NCI-H524 (cell line): ENCODE measurements at places on chromosomes 13 and 19.

GRCh38 chr19:33296488-33296971 lies 5.8 kb downstream of the CEBPA start:
- peak; percentile 48 for DNase-seq

- no peak for DNase-seq
Measured at GRCh38 chr19:45636275-45636674, 2.9 kb downstream of the EML2 start.

GRCh38 chr13:29918845-29919244 lies 68.4 kb upstream of the UBL3 start:
- no peak for DNase-seq

GRCh38 chr19:28987177-28987576 lies 225.8 kb downstream of the UQCRFS1 start:
- DNase-seq: no peak

DNA sequence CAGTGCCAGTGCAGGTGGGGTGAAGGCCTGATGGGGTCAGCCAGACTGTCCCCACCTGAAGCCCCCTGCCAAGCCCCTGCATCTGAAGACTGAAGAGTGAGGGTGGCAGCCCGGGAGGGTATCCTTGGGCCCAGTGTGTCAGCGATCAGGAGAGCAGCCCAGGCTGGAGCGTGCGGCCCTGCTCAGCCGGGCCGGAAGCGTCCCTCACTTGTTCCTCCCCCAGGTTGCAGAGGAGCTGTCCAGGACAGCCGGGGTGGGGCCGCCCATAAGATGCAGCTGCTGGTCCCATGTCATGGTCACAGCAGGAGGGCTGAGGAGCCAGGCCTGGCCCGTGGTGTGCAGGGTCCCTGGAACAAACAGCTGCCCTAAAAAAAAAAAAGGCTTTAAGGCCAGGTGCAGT lies 55.4 kb downstream of the KDM4B start:
- DNase-seq: no peak

DNA sequence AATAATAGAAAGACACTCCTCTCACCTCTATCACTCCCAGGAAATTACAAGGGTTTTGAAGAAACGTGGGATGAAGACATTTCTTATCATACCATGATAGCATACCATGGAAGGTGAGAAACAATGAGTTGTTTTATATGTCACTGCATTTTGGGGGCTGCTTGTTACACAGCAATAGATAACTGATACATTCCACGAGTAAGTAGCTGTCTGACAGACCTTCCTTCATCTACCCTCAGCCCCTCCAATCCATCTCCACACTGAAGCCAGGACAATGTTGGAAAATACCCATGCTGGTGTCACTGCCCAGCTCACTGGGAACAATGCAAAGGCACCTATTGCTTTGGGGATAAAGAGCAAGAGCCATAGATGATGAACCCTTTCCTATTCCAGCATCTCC lies 68.9 kb upstream of the USP29 start:
- no peak for DNase-seq

- no peak for DNase-seq
Measured at GRCh38 chr13:106374631-106375030, 160.8 kb downstream of the EFNB2 start.

- no peak for DNase-seq
Measured at GRCh38 chr19:49939721-49940481, 10.6 kb upstream of the NUP62 start.

DNA sequence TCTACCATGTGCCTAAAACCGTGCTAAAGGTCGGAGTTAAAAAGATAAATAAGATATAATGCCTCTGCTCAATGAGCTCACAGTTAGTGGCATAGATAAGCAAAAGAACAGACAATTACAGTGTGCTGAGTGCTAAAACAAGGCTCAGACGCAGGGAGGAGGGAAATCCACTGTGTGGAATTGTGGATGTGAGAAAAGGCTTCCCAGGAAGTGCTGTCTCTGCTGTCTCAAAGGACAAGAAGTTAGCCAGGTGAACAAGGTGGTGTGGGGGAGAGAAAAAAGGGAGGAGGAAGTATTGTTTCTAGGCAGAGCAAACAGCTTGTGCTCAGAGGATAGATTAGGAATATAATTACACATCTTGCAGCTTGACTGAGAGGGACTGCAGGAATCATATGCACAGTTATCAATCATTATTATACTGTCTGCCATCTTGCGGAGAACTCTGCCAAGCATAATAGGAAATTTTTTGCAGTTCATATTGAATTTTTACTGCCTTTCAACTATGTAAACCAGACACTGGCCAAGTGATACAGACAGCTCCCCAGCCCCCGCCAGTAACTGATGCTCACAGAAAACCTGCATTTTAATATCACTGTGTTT lies 9.3 kb downstream of the C13orf42 start:
- no peak for DNase-seq

- DNase-seq: no peak
Measured at GRCh38 chr13:107835339-107836018, 379.9 kb downstream of the LIG4 start.

DNA sequence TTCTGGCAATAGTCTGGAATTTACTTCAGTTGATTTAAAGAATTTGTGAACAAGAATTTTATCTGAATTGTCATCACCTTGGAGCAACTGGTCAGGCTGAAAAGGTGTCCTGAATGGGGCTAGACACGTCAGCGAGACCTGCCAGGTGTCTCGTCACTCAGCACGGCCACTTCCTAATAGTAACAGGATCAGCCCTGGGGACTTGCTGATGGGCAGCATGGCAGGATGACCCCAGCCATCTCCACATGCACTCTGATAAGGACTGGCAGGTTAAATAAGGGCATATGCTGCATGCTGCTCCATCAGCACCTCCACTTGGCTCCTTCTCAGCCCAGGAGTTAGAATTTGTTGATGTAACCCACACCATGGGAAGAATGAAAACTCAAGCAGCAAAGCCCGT lies 224.2 kb downstream of the FOXO1 start:
- no peak for DNase-seq

GRCh38 chr13:98254513-98254912 lies 77.4 kb upstream of the RNF113B start:
- DNase-seq: no peak

GRCh38 chr19:13010038-13010991 lies 15.0 kb downstream of the NFIX start:
- no peak for DNase-seq

DNA sequence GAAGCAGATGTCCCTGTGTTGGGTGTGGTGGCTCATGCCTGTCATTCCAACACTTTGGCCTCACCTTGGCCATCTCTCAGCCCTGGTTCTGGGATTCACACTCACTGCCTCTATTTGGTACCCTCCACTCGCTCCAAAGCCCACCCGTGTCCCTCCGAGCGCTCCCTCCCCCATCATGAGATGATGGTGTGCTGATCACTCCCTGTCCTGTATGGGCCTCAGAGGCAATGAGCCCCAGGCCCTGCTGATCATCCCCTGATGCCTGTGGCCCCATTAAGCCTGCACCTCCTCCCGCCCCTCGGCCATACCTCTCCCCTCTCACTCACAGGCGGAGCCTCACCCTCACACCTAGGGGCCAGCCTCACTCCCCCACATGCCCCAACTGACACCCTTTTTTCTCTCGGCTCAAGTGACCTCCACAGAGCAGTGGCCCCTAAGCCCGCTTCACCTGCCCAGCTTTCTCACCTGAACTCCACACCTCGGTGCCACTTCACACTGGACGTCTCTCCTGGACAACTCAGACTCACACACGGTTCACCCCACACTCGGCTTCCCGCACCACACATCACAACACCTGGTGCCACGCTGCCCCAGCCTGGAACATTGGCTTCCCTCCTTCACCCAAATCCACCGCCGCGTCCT lies 114.5 kb downstream of the STK24 start:
- no peak for DNase-seq

DNA sequence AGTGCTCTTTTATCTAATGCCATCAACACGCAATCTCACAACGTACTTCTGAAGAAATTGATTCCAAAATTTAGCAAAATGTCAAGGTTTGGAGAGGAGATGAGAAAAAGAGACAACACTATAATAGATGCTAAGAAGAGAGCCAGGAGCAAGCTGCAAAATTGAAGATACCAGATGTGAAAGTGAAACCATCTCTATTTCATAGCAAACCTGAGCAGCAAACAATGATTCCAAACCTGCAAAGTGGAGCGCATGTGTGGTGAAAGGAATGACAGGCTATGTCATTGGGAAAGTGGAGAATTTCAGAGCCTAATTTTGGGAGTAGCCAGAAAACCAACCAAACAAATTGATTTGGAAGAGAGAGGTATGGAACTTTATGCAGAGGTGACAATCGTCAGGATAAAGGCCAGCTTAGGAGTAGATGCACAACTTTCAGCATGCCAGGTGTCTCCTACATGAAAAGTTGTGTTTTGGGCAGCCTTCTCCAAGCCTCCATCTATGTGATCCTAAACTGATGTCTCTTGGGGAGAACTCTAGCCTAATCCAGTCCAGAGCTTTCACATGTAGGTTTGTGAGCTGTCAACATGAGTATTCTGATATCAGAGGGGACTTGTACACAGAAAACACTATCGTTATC lies 158.4 kb upstream of the FNDC3A start:
- no peak for DNase-seq

DNA sequence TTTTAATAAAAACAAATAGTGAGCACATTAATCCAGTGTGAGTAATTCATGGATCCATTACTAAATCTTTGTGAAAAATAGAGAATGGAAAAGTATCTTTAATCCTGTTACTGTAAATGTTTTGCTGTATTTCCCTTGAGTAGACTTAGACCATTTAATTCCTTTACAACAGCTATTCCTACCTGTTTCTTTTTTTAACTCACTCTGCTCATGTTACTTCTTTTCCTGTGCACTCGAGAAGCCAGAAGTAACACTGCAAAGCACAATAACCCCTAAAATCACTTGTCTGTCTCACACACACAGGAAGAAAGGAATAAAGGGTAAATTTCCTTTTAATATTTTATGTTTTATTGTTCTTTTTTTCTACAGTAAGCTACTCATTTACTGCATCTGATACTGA lies 244.3 kb downstream of the SHISA2 start:
- DNase-seq: no peak
